Stimulated activated CD4-positive, alpha-beta T cell treated with anti-CD3 and anti-CD28 coated beads, Interleukin-1b, Interleukin-23, amount 100 ng/mL, for 4 hours (primary cell): ENCODE measurements at places on chromosomes 13 and 19.

GRCh38 chr13:66689628-66690027 is 540.5 kb downstream of the PCDH9 start:
- no peak for DNase-seq

- DNase-seq = no peak
Measured at GRCh38 chr19:6087074-6087571, 23.2 kb downstream of the RFX2 start.

DNA sequence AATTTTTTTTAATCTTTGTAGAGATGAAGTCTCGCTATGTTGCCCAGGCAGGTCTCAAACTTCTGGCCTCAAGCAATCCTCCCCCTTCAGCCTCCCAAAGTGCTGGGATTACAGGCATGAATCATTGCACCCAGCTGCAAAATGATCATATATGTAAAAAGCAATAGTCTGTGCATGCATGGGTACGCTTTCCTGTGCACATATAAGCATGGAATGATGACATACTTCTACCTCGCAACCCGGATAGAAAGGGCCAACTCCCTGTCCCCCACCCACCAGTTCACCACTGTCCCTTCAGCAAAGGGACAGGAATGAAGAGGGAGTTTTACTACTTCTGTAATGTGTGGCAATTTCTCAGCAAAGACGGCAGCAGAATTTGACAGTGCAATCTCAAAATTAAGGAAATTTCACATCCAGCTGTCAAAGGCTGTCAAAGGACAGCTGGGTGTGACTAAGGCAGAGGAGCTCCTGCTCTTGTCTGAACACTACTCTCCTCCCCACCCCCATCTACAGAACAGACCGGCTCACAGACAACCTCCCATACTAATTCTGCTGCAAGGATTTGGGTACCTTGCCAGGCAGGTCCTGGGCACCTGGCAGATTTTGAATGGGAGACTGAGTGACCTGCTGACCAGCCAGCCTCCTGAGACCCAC is 95.6 kb downstream of the TSHZ3 start:
- DNase-seq = no peak

DNA sequence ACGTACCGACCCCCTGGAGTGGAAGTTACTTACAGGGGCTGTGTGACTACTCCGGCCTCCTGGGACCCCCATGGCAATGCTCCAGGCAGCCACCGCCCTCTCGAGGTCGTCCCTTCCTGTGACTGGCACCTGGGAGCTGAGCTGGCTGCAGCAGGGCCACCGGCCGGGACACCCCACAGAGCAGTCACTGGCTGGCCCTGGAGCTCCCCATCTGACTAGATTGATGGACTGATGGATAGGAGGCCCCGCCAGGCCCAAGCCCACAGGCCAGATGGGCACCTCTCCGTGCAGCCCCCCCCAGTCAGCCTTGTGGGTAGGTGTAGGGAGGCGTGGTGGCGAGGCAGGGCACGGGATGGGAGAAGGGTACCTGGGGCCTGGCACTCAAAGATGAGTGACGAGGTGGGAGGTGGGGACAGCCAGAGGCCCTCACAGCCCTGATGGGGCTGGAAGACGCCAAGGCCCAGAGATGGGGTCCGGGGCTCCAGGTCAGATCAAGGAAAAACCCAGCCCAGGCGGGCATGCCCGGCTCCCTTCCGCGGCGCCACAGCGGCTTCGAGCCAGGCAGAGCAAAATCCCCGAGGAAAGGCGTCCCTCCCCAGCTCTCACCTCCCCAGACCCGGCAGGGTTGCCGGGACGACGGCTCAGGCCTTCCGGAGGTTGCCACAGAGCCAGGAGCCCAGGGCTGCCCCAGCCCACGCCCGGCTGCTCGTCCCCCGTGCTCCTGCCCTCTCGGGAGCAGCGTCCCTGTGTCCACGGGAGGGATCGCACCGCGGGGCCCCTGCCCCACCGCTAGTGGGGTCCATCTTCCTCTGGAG is 8.4 kb downstream of the SLC39A3 start:
- DNase-seq = no peak

- no peak for DNase-seq
Measured at GRCh38 chr13:112642090-112642460, 47.8 kb upstream of the ATP11A start.

- no peak for DNase-seq
Measured at GRCh38 chr13:74210693-74211393, 76.6 kb upstream of the KLF12 start.

GRCh38 chr13:72727417-72728289 is at the start of the genes BORA and MZT1:
Gene BORA, plus strand, starts transcription at chr13:72727923. Its CDS starts 1,018 bp downstream, at chr13:72728941.
Gene MZT1, minus strand, starts transcription at chr13:72727629. Its CDS starts 27 bp downstream, at chr13:72727602.
- DNase-seq = peak; percentile 91

GRCh38 chr19:40604647-40605215 is 3.6 kb downstream of the LTBP4 start:
- no peak for DNase-seq

GRCh38 chr19:9969688-9969975 is 33.3 kb upstream of the OLFM2 start:
- DNase-seq = no peak

- DNase-seq = no peak
Measured at GRCh38 chr13:47019977-47020376, 123.1 kb upstream of the HTR2A start.
